ENCODE measurements at places on chromosomes 7 and 10.
A peak's percentile ranks its signal among the peaks of the same experiment; 100 is the strongest.

DNA sequence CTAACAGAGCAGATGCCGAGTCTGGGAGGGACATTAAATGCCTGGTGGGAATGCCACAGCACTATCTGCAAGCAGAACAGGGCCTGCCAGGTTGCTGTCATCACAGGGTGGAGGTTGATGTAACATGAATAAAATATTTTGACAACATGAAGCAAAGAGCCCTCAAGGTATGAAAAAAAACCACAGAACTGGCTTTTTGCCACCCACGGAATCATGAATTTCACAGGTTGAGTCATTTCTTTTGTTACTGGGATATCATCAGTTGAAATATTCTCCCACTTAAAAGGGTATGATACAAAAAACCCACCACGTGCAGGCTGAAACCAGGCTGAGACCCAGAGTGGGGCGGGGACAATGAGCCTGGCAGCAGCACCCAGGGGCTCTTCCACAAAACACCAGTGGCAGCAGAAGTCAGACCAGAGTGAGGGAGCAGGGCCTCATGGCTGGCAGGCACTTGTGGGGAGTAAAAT lies 220.1 kb downstream of the TNS3 start:
- no peak for DNase-seq

- DNase-seq: no peak
Observed at GRCh38 chr7:19482628-19483027, 226.2 kb downstream of the POLR1F start.

- no peak for DNase-seq
Observed at GRCh38 chr10:119439922-119440321, 102.6 kb downstream of the RGS10 start.

DNA sequence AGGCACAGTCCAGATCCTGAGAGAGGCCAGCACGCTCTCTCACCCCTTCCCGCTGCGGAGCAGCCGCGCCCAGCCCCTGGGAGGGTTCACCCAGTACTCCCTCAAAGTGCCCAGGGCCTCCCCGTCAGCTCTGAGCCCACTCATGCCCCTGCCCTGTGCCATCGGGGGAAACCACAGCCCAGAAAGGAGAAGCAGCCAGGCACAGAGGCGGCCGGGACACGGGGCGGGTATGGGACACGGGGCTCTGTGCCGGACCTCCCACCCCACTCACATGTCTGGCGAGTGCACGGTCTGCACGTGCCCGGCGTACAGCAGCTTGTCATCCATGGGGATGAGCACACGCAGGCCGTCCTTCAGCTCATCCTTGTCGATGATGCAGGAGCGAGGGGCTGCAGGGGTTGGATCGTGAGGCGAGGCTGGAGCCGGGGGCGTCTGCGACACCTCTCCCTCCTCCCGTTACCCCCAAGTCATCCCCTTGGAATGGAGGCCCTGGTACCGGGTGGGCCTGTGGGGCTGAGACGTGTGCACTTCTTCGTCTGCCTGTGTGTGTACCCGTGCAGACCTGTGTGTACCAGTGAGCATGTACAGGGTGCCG lies 38.2 kb downstream of the SLC29A4 start:
- DNase-seq: no peak

DNA sequence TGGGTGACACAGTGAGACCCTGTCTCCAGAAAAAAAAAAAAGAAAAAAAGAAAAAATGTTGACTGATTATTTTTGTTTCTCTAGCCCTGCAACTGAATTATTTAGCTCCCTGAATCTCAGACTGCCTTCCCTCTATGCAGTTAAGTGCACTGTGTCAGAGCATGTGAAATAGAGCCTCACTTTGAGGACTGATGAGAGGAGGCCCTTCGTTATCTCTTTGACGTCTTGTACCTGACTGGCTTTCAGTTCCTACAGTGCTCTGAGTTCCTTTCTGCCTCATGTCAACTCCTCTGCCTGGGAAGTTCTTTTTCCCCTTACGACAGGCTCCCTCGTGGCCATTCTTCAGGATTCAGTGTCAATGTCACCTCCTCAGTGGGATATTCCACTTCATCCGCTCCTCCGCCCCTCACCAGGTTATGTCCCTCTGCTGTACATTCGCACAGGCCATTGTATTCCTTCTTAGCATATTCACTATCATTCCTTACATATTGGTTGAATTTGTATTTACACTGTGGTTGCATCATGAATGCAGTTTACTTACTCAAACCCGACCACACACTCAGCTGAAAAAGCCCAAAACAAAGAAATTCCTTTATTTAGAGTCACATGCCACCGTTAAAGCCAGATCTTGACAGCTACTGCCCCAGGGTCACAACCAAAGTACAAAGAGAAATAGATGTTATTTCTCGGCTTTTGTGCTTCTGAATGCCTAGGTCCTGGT lies 18.1 kb upstream of the CAMK2G start:
- DNase-seq: no peak

DNA sequence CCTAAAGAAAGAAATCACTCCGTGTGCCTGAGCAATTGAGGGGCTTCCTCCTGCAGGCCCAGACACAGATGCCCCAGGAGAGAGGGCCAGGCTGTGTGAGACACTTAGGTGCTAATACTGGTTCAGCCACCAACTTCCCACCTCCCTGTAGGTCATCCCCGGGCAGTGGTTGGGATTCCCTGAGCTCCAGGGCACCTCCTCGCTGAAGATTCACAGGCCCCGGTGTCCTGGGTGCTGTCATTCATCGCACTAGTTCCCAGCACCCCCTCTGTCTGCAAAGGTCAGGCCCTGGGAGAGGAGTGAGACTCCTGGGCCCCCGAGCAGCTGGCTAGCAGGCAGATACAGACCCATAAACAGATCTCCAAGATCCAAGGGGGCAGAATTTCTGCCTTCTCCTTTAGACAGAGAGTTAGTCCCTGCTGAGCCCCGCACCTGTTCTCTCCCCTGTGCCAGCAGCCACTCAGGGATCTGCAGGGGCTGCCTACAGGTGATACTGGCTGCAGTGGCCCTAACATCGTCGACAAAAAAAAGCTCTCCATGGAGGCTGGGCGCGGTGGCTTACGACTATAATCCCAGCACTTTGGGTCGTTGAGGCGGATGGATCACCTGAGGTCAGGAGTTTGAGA lies 38.2 kb upstream of the GTF2I start:
- no peak for DNase-seq

DNA sequence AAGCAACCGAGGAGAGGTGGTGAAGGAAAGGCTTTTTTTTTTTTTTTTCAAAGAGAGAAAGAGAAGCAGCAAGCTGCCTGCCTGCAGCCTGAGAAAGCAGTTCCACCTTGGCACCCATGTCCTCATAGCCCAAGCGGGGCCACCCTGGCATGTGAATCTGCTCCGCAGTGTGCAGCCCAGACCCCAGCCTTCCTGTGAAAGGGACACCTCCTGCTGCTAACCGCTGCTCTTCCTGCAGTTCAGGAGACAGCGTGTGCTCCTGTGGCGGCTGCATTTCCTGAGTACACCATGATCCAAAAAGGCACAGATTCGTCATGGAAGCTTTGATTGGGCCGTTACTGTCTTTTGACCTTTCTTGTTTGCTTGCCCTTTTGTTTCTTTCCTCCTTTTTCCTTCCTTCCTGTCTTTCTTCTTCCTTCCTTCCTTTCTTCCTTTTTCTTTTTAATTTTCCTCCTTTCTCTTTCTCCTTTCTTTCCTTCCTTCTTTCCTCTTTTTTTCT lies 38.1 kb downstream of the IKZF1 start:
- DNase-seq: no peak

GRCh38 chr10:129035052-129035827 lies 431.8 kb upstream of the MGMT start:
- no peak for DNase-seq

DNA sequence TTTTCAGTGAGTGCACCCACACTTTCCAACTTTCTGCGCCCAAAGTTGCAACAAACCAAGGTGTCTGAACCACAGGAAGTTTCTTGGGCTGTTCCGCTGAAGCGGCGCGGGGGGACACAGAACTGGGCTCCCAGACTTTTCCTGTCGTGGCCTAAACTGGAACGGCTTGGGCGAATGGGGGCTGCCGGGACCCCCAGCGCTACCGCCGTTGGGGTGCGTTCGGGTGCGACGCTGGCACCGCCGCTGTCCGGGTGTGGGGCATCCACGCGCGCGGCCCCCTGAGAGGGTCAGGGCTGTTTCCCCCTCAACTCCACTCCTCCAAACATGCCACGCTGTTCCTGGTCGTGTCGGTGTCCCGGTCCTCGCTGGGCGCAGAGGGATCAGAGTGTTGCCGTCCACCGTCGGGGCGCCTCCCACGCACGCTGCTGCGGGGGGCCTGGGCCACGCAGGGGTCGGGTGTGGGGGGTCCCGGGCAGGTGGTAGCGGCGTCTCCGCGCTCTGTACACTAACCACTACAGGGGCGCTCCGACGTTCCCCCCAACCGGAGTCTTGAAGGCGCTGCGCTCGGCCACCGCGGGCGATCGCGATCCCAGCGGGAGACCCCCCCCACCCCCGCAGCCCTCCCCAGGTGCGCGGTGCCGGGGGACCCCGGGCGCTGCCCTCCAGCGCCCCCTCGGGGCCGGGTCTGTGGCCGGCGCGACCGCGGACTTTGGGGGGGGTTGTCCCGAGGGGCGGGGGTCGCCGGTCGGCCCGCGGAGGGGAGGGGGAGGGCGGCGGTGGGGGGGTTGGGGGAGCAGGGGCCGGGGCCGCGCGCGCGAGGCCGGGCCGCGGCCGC lies 2.2 kb upstream of the CUX1 start:
- DNase-seq: peak; percentile 12

DNA sequence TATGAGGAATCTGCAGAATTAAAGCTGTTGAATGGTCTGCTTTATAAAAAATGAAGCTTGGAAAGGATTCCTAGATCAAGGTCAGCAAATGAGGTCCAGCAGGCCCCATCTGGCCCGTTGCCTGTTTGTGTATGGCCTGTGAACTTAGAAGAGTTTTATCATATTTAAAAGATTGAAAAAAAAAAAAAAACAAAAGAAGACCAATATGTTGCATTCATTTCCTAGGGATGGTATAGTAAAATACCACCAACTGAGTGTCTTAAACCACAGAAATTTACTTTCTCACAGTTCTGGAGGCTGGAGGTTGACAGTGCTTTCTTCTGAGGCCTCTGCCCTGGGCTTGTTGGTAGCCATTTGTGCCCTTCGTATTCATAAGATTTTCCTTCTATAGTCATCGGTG lies 109.2 kb downstream of the PPP1R3A start:
- no peak for DNase-seq

- DNase-seq: no peak
Observed at GRCh38 chr7:44103923-44104859, at the start of gene AEBP1. AEBP1 (plus strand) TSS chr7:44104345; CDS start chr7:44104666, 321 bp downstream.

GRCh38 chr10:89478085-89478738 lies 57.2 kb downstream of the SLC16A12 start:
- no peak for DNase-seq

DNA sequence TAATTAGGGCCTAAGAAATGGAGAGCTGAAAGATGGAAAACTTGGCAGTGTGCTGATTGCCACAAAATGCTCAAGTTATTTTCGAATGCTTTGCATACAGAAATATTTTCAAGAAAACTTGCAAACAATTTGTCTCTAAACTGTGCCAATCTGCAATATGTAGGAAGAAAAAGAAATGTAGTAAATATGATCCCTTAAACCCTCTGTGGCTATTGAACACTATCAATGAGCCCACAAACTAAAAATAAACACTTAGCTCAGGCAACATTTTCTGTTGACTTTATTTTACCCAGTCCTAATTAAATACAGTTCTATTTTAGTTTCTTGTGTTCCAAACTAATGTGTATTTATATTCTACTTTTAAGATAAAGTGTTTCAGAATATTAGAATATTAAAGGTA lies 342.1 kb downstream of the SEMA3D start:
- DNase-seq: no peak

DNA sequence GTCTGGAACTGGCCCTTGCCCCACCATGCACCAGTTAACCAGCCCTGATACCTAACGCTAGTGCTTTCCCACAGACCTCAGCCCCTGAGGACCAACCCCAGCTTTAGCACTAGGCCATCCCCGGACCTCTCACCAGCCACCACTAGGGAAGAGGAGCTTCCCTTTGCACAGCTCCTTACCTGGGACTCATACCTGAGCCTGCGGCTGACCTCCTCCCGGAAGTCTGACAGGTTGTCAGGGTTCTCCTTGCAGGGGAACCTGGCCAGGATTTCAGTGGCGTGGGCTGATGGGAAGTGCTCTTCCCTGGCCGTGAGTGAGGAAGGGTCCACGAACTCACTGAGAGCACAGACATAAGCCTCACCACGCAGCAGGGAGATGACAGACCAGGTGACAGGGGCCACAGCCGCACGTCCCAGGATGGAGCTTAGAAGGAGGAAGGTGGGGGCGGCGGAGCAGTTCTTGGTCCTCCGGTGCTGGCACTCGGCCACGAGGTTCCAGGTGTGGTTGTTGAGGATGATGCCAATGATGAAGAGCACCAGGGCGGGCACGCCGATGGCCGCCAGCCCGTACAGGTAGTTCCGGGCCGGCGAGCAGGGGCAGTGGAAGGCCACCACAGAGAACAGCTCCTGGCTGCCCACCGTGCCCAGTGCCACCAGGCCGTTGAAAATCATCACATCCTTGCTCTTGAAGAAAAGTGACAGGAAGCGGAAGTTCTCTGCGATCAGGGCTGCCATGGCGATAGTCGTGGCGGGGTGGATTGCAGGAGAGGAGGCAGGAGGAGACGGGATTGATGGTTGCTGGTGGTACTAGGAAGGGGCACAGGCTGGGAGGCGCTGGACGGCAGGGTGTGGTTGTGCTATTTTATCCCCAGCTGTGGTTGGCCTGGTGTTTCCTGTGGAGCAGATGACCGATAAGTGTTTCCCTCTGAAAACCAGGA lies 2.7 kb downstream of the CALHM2 start:
- DNase-seq: no peak

DNA sequence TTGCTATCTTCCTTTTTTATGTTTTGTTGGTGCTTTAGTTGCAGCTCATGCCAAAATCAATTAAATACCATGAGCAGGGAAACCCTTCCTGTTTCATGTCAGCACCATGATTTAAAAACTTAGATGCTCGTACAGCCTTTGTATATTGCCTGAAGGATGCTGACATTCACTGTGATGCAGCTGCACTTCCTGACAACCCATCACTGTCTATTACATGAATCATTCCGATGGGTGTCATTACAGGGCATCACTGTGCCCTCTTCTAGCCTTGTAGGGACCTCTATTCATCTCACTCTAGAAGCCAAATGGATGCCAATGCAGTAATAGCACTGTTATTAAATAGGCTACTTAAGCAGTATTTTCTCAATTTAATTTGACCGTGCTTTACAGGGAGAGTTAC lies 18.3 kb upstream of the ITGB1 start:
- DNase-seq: no peak

GRCh38 chr10:77188521-77188920 lies 449.1 kb downstream of the KCNMA1 start:
- no peak for DNase-seq

- DNase-seq: no peak
Observed at GRCh38 chr10:77472146-77472545, 165.5 kb downstream of the KCNMA1 start.

GRCh38 chr10:1733720-1734119 lies 3.6 kb downstream of the ADARB2 start:
- no peak for DNase-seq

Measured in Ammon's horn (tissue), 1 donor.